Activated CD4-positive, alpha-beta T cell treated with anti-CD3 and anti-CD28 coated beads, Interleukin-2, amount 50 U/mL, for 16 hours (primary cell): ENCODE measurements at places on chromosomes 12 and 14.

- no peak for DNase-seq
Observed at GRCh38 chr12:105980085-105980484, 158.7 kb downstream of the NUAK1 start.

GRCh38 chr14:20489093-20489994, 16.0 kb upstream of the RNASE10 start:
- no peak for DNase-seq

GRCh38 chr12:119082496-119082895, 96.2 kb upstream of the HSPB8 start:
- no peak for DNase-seq

- no peak for DNase-seq
Observed at GRCh38 chr14:63614679-63615363, 26.9 kb downstream of the WDR89 start.

DNA sequence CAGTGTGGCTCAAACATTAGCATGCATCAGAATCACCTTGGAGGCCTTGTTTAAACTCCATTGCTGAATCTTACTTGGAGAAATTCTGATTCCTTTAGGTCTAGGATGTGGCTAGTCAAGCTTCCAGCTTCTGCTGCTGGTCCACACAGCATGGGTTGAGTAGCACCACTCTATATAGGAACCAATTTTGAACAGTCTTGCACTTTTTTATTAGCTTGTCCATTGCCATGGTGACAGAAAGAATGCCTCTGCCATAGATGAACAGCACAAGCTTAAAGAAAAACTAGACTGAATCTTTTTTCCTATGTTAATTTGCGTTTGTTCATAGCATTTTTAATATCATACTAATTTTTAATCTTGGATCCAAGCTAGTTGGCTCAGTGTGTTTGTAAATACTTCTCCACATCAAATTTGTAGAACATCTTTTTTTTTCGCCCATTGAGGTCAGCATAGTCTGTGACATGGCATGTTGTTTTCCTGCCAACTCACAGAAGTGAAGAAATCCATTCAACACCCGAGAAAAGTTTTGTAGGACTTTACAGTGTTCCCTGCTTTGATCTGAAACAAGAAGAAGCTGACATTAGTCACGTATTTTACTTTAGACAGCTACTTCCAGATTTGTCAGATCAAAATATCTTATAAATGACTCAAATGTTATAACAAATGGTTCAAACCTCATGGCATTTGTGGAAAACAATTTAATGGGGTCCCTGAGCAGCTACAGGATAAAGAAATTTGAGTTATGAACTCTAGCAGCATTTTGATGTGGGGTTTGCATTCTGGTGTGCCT, 438.8 kb downstream of the EGLN3 start:
- DNase-seq = no peak

DNA sequence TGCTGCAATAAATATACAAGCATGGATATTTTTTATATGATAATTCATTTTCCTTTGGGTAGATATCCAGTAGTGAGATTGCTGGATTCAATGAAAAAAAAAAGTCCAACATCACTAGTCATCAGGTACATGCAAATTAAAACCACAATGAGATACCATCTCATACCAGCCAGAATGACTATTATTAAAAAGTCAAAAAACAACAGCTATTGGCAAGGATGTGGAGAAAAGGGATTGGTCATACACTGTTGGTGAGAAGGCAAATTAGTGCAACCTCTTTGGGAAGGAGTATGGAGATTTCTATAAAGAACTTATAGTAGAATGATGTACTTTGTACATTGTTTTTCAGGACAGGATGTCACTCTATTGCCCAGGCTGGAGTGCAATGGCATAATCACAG, 531.2 kb upstream of the MGAT4C start:
- DNase-seq = no peak

- peak; percentile 81 for DNase-seq
Observed at GRCh38 chr12:26471560-26471959, 276.2 kb downstream of the SSPN start.

GRCh38 chr12:1646569-1647284, 17.7 kb downstream of the WNT5B start:
- DNase-seq = no peak

DNA sequence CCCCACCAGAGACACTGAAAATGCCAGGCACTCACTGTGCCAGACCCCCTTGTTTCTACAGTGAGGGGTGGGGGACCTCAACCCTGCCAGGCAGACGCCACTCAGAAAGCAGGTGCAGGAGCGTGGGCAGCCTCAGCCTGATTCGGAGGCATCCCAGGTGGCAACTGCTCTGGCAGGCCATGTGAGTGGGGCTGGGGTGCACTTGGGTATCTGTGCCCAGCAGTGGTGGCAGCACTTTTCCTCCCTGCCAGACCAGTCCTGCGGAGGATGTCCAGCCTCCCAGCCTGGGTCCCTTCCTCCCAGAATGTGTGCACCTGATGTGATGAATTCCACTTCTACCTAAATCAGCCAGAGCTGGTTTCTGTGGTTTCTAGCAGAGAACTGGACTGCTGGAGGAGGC, 13.4 kb upstream of the TTC7B start:
- no peak for DNase-seq

DNA sequence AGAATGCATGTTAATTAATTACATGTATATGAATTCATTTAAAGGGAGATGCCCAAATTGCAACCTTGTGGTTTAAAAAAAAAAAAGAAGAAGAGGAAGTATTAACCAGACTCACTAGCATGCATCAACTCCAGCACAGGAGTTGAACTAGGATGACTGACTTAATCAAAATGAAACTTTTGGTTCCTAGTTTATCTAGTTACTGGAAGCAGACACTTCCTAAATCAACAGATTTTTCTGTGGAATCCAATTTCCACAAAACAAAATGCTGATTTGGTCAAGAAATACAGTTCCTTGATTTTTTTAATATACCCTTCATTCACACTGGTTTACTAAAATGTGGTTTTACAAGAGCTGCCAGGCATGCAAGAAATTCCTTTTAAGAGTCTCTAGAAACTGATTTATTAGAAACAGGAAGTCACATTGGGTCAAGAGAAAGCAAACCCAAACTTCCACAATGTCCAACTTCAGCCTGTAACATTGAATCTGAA, 41.6 kb downstream of the ITPR2 start:
- DNase-seq = peak; percentile 14

GRCh38 chr14:33232031-33232430, 293.4 kb downstream of the NPAS3 start:
- DNase-seq = no peak

GRCh38 chr14:96092936-96093335, 53.8 kb downstream of the C14orf132 start:
- no peak for DNase-seq

- no peak for DNase-seq
Observed at GRCh38 chr14:40694023-40694422, 912.7 kb upstream of the LRFN5 start.

DNA sequence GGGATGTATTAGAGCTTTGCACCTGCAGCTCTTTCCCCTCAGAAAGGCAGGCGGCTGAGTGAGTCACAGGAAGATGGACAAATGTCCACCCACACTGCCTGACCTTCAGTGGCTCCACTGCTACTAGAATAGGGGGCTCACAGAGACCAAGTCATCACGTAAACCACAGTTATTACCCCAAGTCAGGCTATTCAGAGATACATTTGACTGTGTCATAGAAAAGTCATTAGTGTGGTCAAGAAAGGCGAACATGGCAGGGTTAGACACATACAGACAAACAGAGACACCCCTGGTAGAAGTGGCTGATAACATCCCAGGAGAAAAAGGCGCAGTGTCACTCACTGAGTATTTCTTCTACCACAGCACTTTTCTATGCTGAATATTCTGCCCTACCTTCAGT, 36.0 kb downstream of the GCH1 start:
- DNase-seq = no peak

GRCh38 chr12:20339060-20339459, 29.3 kb upstream of the PDE3A start:
- DNase-seq = no peak

- DNase-seq = no peak
Observed at GRCh38 chr12:104435765-104436164, 21.0 kb upstream of the CHST11 start.

- no peak for DNase-seq
Observed at GRCh38 chr12:117111821-117112595, 12.8 kb upstream of the TESC start.

GRCh38 chr12:107684990-107685359, 624 bp upstream of the PWP1 start:
- peak; percentile 29 for DNase-seq
